Placental pericyte (primary cell): ENCODE measurements at places on chromosomes 2 and 18. TPM values are rescaled to one million over a fixed set of nuclear protein-coding genes. Genes with fewer than 3 reads are reported as not detected.

The NEU4 gene
- total RNA-seq = 0.57 TPM in 1 of 2 replicates, not detected in the other

The CYTIP gene
- not detected in 2 replicates for total RNA-seq

The GPBAR1 gene
- total RNA-seq = 0.14 and 0.22 TPM in 2 replicates

The STAT4 gene
- total RNA-seq = 1.1 and 2.1 TPM in 2 replicates

The CRYGA gene
- not detected in 2 replicates for total RNA-seq

The MLPH gene
- 32.2 and 49.2 TPM in 2 replicates for total RNA-seq

The SIX3 gene
- not detected in 2 replicates for total RNA-seq

The ALKAL2 gene
- total RNA-seq = not detected in 2 replicates

The MYO3B gene
- under 0.01 TPM in 2 replicates for total RNA-seq

The PSMA8 gene
- total RNA-seq = not detected in 2 replicates

The SGPP2 gene
- not detected in 2 replicates for total RNA-seq

The STK17B gene
- 30.9 and 239 TPM in 2 replicates for total RNA-seq

The BOLL gene
- total RNA-seq = not detected in 2 replicates

The POLR1B gene
- 11.6 and 23.8 TPM in 2 replicates for total RNA-seq

The CXCR1 gene
- not detected in 2 replicates for total RNA-seq

The SYT4 gene
- total RNA-seq = not detected in 2 replicates

The PLEK gene
- total RNA-seq = 1.3 TPM in 1 of 2 replicates, not detected in the other

The TTC31 gene
- total RNA-seq = 19.9 and 22.8 TPM in 2 replicates

The REG1A gene
- total RNA-seq = not detected in 2 replicates

The CRACDL gene
- total RNA-seq = not detected in 2 replicates

The CNDP1 gene
- total RNA-seq = 0.22 TPM in 1 of 2 replicates, not detected in the other

The DNAJB2 gene
- total RNA-seq = 27.8 and 39.0 TPM in 2 replicates

The CENPA gene
- total RNA-seq = 0.66 and 12.2 TPM in 2 replicates

The CCDC68 gene
- total RNA-seq = 17.3 and 18.3 TPM in 2 replicates

The UGT1A4 gene
- total RNA-seq = not detected in 2 replicates

The SRSF7 gene
- total RNA-seq = 101 and 134 TPM in 2 replicates

The MYOM1 gene
- total RNA-seq = 0.14 and 0.22 TPM in 2 replicates

The SLC35F6 gene
- total RNA-seq = 82.6 and 114 TPM in 2 replicates

The ANKRD36 gene
- 14.4 and 26.9 TPM in 2 replicates for total RNA-seq

The ALPI gene
- total RNA-seq = not detected in 2 replicates

The BOK gene
- total RNA-seq = 37.4 and 37.9 TPM in 2 replicates

The ZFAND2B gene
- 20.8 and 32.2 TPM in 2 replicates for total RNA-seq

The GCG gene
- not detected in 2 replicates for total RNA-seq

The CCL20 gene
- total RNA-seq = 1.1 and 8.1 TPM in 2 replicates

The INHA gene
- 0.22 TPM in 1 of 2 replicates, not detected in the other for total RNA-seq

The MALL gene
- 2.4 and 27.1 TPM in 2 replicates for total RNA-seq

The CYP26B1 gene
- total RNA-seq = under 0.01 and 4.9 TPM in 2 replicates

The SRD5A2 gene
- not detected in 2 replicates for total RNA-seq

The BIN1 gene
- 66.1 and 130 TPM in 2 replicates for total RNA-seq

The WDPCP gene
- 11.2 and 14.3 TPM in 2 replicates for total RNA-seq

The NEU2 gene
- total RNA-seq = not detected in 2 replicates

The TACR1 gene
- total RNA-seq = 0.29 TPM in 1 of 2 replicates, not detected in the other

The DPYSL5 gene
- total RNA-seq = not detected in 2 replicates

The GAREM1 gene
- 0.44 and 0.72 TPM in 2 replicates for total RNA-seq

The SULT1C2 gene
- not detected in 2 replicates for total RNA-seq

The AFF3 gene
- total RNA-seq = 1.5 and 15.6 TPM in 2 replicates

The TFCP2L1 gene
- under 0.01 TPM in 1 of 2 replicates, not detected in the other for total RNA-seq
